ENCODE measurements at places on chromosomes 16 and 17. TPM values are rescaled to one million over a fixed set of nuclear protein-coding genes. Genes with fewer than 3 reads are reported as not detected.

LGALS9B gene
- 0.29 TPM for total RNA-seq

GRCh38 chr17:49901460-49902331 is 53.8 kb upstream of the TAC4 start:
- DNase-seq = no peak

HES7 gene
- total RNA-seq = not detected

DNA sequence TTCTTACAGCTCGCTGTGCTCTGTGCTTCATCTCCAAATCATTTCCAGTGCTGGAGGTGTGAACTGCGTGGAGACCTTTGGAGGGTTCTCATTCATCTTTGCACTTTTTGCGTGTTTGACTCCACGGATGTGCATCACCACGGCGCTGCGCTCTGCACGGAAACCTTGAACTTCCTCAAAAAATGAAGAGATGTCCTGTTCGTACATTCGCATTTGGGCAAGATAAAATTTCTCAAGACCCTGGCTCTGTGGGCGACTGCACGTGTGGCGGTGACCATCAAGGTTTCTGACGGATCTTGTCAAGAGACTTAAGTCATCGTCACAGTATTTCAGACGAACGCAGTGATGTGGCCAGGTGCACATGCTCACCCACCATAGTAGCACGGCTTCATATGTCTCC is 10.3 kb upstream of the PVALEF start:
- DNase-seq = no peak

PMFBP1 gene
- 2.6 TPM for total RNA-seq

SCRN2 gene
- 45.2 TPM for total RNA-seq
